ENCODE measurements at places on chromosomes 16 and 17.

DNA sequence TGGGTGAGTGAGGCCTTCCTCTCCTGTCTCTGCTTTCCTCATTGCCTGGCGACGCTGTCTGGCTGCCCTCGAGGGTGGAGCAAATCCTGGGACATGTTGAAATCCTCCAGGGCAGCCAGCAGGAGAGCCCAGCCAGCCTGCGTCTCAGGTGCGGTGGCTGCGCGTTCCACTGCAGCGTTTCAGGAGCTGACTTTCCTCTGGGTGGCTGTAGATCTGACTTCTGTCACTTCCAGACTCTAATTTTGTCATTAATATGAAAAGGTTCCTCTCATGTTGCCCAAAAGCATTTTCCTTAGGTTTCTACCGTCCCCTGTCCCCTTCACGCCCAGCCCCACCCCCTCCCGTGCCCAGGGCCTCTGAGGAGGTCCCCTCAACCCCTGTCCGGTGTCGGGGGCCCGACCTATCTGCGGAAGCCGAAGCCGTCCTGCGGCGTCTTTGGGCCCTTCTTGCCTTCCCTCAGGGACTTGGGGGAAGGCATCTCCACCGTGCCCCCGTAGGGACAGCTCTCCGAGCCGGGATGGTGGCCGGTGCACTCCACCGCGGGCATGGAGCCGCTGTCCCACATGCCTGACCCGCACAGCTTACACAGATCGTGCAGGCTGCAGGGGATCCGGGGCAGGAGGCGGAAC lies 95.1 kb downstream of the TBC1D16 start:
- no peak for DNase-seq

GRCh38 chr16:29686740-29687332 lies 7.9 kb downstream of the QPRT start:
- no peak for DNase-seq

DNA sequence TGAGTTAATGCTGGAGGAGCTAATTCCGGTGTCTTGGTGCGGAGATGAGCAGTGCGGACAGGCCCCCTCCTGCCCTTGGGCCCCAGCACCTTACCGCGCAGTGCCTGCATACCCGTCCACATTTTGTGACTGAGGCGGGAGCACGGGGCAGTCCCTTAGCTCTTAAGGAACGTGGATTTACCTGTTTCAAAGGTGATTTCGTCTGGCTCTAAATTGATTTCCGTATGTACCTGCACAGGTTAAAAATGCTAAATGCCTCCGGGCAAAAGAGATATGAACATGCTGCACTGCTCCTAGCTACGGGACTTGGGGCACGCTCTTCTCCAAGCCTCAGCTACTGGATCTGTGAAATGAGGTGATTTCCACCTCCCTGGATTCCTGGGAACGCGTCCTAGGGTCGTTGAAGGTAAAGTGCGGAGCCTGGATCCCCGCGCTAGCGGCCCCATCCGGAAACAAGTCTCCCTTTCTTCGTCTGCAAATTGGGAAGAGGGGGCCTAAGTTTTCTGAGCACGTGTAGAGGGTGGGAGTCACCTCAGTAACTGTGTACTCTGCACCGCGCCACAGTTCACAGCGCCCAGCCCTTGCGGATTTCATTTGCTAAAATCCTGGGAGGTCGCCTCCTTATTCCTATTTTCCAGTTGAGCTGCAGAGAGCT lies 669 bp upstream of the CRISPLD2 start:
- DNase-seq: no peak

- no peak for DNase-seq
Measured at GRCh38 chr17:73679476-73679875, 35.2 kb upstream of the SDK2 start.

GRCh38 chr16:26157319-26157718 lies 465.6 kb downstream of the HS3ST4 start:
- no peak for DNase-seq

- DNase-seq: no peak
Measured at GRCh38 chr16:85394456-85395206, 218.5 kb upstream of the GSE1 start.
